Keratinocyte (primary cell): ENCODE measurements at places on chromosomes 6 and 20.

- no peak for DNase-seq
Observed at GRCh38 chr6:1328129-1328800, 16.4 kb downstream of the FOXQ1 start.

GRCh38 chr20:59703046-59703445 lies 98.7 kb downstream of the PHACTR3 start:
- no peak for DNase-seq

GRCh38 chr20:23928788-23929187 lies 49.2 kb upstream of the CST5 start:
- no peak for DNase-seq

DNA sequence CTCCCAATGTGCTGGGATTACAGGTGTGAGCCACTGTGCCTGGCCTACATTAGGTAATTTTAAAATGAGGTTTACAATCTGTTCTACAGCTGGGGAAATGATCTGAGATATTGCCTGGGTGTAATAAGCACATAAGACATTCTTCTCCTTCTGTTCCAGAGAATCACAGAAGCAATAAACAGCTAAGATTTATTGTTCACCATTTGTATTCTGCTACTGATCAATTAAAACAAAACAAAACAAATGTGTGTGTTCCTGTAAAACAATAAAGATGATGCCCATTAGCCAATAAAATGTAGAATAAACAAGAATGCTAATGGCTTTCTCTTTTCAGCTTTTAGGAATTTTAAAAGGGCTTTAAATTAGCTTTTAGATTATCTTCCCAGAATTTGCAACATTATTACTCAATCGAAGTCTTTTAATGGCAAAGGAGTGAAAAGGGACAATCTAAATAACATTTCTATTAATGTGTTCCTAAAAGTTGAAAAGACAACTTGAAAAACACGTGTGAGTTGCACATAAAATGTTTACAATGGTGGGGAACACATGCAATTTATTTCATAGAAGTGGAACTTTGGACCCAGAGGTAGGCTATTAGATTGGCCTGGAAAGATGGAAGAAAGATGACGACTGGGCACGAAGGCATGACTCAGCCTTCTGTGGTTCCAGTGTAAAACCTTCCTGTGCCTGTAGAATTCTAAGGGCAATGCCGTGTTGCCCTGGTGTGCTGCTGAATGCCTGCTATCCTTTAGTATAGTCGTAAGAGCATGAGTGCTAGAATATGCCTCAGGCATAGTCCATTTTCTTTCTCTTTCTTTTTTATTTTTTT lies 29.0 kb upstream of the DEK start:
- no peak for DNase-seq

DNA sequence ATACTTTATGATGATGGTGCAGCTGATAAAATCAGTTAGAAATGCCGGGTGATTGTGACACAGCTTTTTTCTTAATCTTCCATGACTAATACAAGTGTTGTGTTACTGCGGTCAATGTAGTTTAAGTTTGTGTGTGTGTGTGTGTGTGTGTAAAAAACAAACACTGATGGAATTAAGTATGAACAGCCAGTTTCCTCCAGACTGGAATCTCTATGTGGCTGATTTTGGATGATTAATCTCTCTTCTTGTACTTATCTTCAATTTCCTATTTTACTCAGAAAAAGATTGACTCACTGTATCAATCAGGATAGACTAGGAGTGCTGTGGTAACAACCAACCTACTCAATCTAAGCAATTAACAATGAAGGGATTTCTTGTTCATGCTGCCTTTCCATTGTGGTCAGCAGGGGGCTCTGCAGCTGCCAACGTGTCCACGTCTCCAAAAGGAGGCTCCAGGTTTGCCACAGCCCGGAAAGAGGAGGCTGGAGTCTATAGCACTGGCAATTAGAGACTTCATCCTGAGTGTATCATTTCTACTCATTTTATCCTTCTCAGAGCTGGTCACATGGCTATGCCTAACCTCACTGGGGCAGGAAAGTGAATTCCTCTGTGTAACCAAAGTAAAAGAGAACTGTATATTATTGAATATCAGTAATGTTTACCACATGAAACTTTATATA lies 107.7 kb downstream of the CD109 start:
- DNase-seq: no peak

DNA sequence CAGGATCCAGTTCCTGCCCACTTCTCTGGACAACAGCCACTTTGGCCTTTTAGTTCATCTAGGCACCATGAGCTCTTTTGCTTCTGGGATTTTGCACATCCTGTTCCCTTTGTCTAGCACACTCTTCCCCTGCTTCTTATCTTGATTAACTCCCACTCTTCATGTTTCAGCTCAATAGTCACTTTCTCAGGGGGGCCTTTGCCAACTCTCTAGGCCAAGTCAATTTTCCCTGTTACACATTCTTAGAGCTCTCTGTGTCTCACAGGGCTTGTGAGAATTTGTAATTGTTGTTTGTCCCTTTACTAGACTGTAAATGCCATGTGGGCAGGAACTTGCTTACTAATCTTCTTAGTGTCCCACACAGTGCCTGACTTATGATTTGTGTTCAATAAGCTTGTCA lies 58.1 kb upstream of the EPB41L1 start:
- no peak for DNase-seq

DNA sequence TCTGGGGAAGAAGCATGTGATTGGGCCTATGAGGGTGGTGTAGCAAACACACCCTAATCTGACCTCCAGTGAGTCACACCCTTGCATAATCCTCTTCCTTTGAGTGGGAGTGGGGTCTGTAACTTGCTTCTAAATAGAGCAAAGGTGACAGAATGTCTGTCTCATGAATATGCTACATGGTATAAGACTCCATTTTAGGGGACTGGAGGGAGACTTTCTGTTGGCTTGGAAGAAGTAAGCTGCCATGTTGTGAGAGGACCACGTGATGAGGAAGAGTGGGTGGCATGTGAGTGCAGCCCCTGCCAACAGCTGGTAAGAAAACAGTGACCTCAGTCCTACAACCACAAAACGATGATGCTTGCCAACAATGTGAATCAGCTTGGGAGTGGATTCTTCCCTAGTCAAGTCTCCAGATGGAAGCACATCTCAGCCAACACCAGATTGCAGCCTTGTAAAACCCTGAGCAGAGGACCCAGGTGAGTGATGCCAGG lies 3.7 kb downstream of the AK9 start:
- peak; percentile 66 for DNase-seq

GRCh38 chr6:105326833-105327770 lies 75.8 kb downstream of the PREP start:
- DNase-seq: no peak

DNA sequence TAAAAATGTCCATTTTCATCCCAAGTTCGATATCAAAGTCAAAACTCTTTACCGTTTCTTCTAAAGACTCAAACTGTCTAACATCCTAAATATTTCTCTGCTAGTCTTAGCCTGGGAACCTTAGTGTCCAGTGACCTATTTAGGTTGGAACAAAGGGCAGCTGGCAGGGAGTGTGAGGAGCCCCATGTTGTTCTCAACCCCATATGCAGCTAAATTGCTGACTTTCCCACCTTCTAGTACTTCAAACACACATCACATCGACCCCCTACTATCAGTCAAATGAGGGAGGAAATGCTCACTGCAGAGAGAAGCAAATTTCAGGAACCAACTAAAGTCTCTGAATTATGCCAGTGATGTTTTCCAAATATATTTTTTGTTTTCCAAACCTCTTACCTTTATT lies 192.6 kb upstream of the RAB32 start:
- no peak for DNase-seq

DNA sequence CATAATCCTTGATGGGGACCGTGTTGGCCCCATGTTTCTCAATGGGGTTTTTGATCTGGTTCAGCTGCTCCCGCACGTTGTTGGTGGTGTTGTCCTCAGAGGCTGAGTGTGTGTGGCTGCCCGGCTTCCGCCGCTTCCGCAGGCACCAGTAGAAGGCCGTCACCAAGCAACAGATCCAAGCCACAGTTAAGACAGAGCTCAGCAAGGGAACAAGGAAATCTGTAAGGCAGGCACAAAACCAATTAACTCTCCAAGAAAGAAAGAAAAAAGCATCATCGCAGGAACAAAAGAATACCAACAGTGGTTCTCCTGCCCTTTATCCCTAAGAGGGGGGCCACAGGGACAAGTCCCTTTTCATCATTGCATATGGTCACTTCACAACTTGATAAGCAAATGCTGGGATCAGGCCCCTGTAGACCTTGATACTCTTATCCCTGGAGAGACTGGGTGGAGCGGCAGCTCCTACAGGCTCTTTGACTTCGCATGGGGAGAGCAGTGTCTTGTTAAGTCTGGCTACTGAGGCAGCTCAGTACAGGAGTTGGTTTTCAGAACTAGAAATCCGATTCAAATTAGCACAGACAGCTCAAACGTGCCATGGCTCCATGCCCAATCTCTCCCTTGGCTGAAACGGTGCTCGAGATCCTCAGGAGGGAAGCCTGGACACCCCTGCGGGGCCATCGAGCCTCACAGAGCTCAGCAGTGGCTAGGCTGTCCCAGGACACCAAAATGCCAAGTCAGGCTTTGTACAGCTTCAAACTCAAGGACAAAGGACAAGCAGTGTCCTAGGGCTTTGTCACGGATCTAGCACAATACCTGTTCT lies 33.9 kb downstream of the JAG1 start:
- no peak for DNase-seq

DNA sequence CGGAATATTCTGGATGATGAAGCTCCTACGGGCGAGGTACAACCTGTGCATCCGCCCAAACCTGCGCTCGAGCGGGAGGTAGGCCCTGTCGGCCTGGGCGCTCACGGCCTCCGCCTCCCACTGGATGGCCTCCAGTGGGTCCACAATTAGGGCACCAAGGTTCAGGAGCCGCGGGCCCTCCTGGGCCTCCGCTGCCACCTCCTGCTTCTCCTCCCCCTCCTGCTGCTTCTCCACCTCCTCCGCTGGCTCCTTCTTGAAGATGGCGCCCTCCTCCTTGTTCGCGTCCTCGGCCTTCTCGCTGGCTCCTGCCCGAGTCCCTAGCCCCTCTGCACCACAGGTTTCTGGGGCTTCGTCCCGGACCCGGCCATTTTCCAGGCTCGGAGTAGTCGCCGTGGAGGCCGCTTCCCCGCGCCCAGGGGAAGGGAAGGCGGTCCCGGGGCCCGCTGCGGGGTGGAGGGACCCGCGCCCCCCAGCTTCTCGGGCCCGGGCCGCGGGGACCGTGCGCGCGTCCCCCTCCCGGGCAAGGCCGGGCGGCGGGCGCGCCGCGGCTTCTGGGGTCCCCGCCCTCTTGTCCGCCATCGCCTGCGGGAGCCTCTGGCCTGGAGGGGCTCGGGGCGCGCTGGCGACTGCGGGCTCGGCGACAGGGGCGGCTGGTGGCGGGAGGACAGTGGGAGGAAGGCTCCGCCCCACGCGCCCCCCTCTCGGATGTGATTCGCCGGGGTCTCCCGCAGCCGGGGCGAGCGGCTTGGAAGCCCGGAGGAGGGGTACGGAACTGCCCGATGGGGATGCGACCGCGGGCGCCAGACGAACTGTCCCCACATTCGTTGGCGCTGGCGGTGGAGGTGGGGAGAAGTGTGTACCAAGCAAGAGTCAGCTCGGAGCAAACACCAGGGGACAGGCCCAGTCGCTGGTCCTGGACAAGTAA lies 17.6 kb downstream of the PLAGL2 start:
- DNase-seq: no peak

- peak; percentile 15 for DNase-seq
Observed at GRCh38 chr6:11277275-11278206, 45.1 kb upstream of the NEDD9 start.

DNA sequence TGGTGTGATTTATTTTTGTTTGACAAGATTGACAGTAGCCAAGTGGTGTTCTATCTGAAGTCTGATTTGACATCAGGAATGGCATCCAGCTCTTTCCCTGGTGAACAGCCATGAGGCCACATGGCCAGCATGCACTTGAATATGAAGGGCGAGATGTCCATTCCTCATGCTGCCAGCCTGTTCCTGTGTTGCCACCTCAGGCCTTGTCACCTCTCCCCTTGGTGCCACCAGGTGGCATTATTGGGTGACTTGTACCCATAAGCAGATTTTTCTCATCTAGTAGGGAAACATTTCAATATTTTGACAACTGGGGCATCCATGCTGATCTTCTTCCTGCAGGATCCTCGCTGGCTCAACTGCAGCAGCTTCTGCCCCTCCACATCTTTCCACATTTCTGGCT lies 199.1 kb downstream of the ERMARD start:
- DNase-seq: no peak

DNA sequence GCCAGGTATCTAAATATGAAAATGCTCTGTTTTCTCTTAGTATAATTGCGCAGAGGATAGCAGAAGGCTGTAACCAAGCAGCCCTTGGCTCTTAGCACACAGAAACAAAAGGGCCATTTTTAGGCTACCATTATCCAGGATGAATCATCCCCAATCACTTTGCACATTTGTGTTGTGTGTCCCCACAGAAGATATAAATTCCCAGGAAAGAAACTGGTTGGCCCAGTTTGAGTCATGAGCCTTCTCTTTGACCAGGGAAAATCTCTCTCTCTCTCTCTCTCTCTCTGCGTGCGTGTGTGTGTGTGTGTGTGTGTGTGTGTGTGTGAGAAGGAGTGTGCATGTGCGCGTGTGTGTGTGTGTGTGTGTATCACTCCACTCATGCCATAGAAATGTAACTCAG lies 178.5 kb downstream of the FRK start:
- peak; percentile 36 for DNase-seq

- DNase-seq: no peak
Observed at GRCh38 chr20:61289166-61289565, 37.1 kb downstream of the CDH4 start.

GRCh38 chr20:58458342-58459057 lies 56.7 kb downstream of the APCDD1L start:
- DNase-seq: peak; percentile 17

GRCh38 chr6:11711003-11711983 lies 67.3 kb downstream of the ADTRP start:
- no peak for DNase-seq

- no peak for DNase-seq
Observed at GRCh38 chr6:32967151-32968091, 973 bp upstream of the BRD2 start.

DNA sequence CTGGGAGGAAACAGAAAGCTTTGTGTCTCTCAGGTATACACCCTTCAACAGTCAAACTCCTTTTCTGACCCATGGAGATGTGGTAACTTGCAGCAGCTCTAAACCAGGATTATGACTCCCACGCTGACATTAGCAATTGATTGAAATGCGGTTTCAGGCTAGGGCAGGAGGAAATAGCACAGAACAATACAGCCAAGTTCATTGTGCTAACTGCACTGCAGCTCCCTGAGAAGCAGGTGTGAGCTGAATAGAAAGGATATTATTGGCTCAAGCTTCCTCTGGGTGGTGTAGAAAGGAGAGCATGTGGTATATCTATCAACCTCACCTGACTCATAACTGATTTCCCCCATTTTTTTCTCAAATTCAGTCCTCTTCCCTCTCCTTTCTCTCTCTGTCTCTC lies 612.3 kb upstream of the BTBD3 start:
- peak; percentile 26 for DNase-seq

DNA sequence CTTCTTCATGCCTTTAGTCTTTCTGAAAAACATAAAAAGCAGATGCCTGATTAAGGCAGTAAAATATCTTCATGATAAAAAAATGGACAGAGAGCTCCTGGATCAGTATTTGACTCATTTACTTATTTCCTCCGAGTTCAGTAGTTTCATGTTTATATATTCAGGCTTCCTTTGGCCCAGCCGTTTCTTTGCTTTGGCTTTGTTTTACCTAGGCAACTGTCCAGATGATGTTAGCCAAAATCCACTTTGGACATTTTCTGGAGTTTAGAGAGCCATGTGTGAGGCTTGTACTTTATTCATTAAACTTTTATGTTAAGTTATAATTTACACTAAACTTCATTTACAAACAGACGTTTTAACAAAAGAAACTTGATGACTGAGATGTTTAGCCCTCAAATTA lies 307.1 kb upstream of the RSPO3 start:
- DNase-seq: no peak

- no peak for DNase-seq
Observed at GRCh38 chr20:57471496-57472372, 53.2 kb downstream of the CTCFL start.

GRCh38 chr20:328027-328974 lies 2.9 kb downstream of the SOX12 start:
- DNase-seq: no peak
